ENCODE measurements at places on chromosomes 12 and 14.

DNA sequence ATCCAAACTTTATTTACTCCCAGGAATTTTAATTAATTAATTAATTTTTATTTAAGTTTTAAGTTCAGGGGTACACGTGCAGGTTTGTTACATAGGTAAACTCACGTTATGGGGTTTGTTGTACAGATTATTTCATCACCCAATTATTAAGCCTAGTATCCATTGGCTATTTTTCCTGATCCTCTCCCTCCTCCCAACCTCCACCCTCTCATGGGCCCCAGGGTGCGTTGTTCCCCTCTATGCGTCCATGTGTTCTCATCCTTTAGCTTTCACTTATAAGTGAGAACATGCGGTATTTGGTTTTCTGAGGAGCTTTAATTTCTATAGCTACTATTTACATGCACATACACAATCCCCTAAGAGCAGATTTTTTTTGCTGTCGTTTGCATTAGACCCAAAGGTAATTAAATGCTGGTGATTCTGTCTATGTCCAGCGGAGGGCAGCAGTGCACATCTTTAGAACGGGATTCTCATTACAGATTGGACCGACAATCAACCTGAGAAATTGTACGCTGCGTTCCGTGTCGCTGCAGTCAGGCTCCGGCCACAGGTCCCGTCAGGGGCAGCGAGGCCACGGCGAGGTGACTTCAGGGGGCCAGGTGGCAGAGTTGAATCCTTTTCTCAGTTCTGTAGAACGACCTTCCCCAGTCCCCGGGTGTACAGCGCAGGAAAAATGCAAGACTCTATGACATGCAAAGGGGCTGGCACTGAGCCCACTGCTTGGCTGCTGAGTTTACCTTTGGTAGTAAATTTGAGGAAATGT, 11.6 kb downstream of the TMEM30B start:
- DNase-seq: peak; percentile 81

GRCh38 chr12:107411792-107412535, 273.6 kb upstream of the PWP1 start:
- no peak for DNase-seq

- no peak for DNase-seq
These were observed 15.7 kb upstream of the VSIG10 start for GRCh38 chr12:118119449-118119879.

GRCh38 chr12:30164382-30165318, 380.9 kb upstream of the TMTC1 start:
- DNase-seq: no peak

- DNase-seq: no peak
These were observed 1325.8 kb downstream of the AACS start for GRCh38 chr12:126390969-126391566.

DNA sequence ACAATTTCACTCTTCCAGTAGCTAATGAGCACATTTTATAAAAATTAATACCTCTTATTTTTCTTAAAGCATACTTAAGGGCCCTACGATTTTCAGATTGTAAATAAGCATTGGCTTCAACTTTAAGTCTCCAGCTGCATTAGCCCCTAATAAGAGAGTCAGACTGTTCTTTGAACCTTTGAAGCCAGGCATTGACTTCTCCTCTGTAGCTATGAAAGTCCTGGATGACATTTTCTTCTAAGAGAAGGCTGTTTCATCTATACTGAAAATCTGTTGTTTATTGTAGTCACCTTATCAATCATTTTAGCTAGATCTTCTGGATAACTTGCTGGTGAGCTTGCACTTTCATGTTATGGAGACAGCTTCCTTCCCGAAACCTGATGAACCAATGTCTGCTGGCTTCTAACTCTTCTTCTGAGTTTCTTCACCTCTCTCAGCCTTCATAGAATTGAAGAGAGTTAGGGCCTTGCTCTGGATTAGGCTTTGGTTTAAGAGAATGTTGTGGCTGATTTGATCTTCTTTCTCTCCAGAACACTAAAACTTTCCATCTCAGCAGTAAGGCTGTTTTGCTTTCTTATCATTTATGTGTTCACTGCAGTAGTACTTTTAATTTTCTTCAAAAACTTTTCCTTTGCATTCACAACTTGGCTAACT, 377.1 kb upstream of the RGS6 start:
- no peak for DNase-seq

DNA sequence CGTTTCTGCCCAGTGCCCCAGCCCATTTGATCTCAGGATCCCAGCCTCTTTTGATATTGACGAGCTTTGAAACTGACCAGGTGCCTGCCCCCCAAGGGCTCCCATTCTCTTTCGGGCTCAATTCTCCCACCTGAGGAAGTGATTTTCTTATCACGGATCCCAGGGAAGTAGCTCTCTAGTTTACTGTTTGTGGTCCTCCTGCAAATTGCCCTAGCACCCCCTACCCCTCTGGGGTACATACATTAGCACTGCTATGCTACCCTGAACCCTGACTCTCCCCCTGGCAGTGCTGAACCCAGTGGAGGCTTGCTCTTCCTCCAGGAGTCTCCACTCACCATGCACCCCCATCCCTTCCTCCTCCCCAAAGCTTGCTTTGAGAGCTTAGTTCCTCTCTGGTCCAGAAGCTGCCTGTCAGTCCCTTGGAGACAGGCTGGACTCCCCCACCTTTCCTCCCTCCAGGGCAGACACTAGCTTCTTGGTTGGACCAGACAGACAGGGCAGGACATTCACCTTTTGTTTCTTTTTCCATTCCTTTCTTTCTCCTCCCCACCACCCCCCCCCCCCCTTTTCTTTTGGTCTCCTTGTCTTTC, 4.4 kb upstream of the TBX3 start:
- no peak for DNase-seq

DNA sequence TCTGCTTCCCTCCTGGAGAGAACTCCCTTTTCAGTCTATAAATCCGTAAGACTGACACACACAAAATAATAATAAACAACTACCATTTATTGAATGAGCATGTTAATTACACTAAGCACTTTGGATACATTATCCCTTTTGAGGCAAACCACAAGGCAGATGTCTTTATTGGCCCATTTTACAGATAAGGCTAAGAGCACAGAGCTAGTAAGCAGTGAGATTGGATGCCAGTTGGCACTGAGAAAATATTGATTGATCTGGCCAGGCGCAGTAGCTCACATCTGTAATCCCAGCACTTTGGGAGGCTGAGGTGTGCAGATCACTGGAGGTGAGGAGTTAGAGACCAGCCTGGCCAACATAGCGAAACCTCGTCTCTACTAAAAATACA, 21.9 kb upstream of the RBM19 start:
- DNase-seq: no peak

GRCh38 chr12:123713823-123714585, 1.9 kb downstream of the ATP6V0A2 start:
- peak; percentile 51 for DNase-seq

DNA sequence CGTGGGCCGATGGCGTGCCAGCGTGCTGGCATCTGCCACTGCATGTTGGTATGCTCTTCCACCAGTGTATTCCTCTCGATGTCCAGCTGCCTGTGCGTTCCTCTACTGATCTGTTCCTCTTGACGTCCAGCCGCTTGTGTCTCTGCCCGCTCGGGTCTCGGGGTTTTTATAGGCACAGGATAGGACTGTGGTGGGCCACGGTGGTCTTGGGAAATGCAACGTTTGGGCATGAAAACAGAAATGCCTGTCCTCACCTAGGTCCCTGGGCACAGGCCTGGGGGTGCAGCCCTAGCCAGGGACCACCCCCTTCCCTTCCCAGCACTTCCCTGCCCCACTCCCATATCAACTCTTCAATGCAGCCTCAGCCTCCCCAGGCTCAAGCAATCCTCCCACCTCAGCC, 10.3 kb upstream of the GALNT6 start:
- DNase-seq: no peak

- DNase-seq: no peak
These were observed 48.0 kb downstream of the ETNK1 start for GRCh38 chr12:22672951-22673350.

DNA sequence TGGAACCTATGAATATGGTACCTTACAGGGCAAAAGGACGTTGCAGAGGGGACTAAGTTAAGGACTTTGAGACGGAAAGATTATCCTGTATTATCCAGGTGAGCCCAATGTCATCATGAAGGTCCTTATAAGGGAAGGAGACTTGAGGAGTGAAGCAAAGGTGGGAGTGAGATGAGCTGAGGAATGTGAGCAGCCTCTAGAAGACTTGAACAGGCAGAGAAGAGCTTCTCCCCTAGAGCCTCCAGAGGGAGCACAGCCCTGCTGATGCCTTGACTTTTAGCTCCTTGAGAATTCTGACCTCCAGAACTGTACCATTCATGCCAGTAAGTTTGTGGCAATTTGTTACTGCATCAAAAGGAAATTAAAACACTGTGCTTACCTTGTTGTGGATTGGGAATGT, 41.8 kb upstream of the DCD start:
- DNase-seq: no peak

GRCh38 chr14:28102001-28102400, 664.6 kb upstream of the FOXG1 start:
- no peak for DNase-seq

DNA sequence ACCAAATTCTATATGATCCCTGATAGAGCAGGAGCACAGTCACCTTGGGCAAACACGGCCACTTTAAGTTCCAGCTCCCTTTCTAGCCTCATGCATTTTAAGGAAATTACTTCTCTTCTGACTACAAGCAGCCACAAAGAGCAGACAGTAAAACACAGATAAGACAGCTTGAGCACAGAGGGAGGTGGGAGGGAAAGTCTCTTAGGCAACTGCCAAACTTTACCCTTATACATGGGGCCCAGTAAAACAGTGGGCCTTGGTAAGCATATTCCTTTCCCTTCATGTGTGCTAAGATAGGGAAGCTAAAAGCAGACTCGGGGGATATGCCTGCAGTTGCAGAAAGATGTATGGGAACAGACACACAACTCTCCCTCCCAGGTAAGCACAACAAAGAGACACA, 235.9 kb downstream of the CPNE8 start:
- peak; percentile 90 for DNase-seq
